ENCODE measurements at places on chromosomes 13 and 19.

DNA sequence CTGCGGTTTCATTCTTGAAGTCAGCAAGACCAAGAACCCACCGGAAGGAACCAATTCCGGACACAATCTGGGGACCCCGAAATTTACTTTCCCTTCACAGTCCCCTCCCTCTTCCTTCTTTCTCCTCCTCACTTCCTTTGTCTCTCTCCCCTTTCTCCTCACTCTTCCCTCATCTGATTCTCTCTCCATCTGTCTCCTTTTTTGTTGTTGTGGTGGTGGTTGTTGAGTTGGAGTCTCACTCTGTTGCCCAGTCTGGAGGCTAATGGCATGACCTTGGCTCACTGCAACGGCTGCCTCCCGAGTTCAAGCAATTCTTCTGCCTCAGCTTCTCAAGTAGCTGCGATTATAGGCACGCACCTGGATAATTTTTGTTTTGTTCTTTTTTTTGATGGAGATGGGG, 32.7 kb upstream of the OR1M1 start:
- DNase-seq = no peak

GRCh38 chr13:50129706-50130122, 114.5 kb downstream of the KCNRG start:
- DNase-seq = no peak

DNA sequence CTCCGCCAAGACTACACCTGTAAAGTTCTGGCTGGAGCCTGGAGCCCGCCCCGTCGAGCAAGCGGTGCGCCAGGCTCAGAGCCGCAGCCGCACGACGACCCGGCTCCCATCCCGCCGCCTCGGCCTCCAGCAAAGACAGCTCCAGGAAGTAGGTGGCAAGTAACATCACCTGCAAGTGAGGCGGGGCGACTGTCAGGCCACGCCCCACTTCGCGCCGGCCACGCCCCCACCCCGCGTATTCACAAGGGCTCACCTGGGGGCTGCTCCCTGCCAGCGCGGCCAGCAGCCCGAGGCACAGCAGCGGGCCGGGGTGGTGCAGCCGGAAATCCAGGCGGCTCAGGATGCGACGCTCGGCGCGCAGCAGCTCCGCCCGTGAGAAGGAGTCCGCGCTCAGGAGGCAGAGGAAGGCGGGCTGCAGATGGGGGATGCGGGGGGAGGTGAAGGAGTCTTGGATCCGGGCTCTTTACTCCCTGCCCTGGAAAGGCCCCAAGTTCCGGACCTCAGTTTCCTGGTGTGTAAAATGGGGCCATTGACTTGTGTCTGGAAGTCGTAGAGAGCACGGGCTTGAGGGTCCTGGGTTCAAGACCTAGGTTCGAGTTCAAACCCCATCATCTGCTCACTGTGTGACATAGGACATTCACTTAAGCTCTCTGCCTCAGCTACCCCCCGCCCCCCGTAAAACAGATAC, 3.2 kb downstream of the CCNP start:
- DNase-seq = no peak

DNA sequence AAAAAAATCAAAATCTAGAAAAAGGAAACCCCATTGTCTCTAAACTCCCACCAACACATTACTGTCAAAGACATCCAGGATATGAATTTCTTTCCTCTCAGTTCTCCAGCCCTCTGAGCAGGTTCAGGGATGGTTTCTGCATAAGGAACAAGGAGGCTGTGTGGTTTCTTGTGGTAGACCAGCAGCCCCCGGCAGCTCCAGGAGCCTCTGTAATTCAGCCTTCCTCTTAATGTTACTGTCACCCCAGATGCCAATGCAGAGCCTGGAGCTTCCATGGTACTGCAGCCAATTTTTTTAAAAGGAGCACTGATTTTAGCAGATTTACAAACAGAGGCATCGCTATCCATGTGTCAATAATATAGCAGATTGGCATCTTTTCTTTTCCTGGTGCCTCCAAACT, 100.6 kb upstream of the FAM216B start:
- no peak for DNase-seq

DNA sequence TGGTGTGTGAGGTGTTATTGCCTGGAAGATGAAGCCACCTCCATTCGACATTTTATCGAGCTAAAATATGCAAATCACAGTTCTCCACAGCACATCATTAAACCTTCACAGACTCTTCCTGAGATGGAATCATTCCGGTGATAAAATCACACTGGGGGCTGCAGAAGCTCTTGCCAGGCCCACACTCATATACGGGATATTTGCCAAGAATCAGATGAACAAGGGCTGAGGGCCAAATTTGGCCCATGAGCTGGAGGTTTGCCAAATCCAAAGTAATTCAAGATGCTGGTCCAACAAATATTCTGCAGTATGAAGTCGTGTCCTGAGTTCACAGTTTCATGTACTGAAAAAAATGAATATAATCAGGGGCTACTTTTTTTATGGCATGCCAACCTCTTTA, 16.7 kb upstream of the RXFP2 start:
- DNase-seq = no peak

DNA sequence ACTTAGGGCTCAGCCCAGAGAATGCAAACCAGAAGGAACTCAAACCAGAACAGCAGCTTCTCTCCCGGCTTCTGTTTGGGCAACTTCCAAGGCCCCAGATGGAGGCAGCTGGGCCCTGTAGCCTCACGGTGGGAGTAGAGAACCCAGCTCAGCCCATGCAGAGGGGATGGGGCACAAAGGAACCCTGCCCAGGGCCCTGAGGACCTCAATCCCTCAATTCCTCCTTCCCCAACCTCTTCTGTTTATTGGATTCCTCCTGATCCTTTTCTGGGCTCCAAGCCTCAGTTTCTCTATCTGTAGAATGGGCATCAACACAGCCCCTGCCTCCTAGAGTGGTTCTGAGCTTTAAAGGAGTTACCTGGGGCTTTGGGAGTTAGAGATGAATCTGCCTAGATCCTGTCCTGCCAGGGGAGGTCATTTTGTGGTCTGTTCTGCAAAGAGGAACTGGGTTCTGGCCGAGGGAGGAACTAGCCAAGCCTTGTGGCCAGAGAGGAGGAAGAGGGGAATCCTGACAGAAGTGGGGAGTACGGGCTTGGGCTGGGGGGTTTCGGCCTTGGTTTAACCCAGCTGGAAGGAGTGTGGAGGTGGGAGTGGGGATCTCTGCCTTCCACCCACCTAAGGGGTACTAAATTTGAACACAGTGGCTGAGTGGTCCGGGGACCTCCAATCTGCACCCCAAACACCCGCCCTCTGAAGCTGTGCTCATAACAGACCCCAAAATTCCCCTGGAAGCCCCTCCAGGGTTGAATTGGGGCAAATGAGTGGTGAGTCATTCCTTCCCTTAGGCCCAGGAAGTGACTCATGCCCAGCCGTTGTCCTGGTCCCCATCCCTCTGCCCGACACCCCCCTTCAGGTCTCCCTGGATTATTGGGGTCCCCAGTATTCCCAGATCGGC, 2.7 kb downstream of the ADGRE5 start:
- DNase-seq = peak; percentile 73
